ENCODE measurements at places on chromosomes 5 and 9.

GRCh38 chr5:140598836-140599235 is 34.1 kb downstream of the CD14 start:
- DNase-seq: no peak

- DNase-seq: no peak
Measured at GRCh38 chr5:145787001-145787400, 48.1 kb downstream of the PRELID2 start.

GRCh38 chr5:76000582-76000981 is 82.6 kb upstream of the SV2C start:
- DNase-seq: no peak

GRCh38 chr9:76323490-76323889 is 70.7 kb downstream of the RFK start:
- no peak for DNase-seq

- DNase-seq: no peak
Measured at GRCh38 chr5:17381932-17382331, 116.1 kb upstream of the TAF11L2 start.

DNA sequence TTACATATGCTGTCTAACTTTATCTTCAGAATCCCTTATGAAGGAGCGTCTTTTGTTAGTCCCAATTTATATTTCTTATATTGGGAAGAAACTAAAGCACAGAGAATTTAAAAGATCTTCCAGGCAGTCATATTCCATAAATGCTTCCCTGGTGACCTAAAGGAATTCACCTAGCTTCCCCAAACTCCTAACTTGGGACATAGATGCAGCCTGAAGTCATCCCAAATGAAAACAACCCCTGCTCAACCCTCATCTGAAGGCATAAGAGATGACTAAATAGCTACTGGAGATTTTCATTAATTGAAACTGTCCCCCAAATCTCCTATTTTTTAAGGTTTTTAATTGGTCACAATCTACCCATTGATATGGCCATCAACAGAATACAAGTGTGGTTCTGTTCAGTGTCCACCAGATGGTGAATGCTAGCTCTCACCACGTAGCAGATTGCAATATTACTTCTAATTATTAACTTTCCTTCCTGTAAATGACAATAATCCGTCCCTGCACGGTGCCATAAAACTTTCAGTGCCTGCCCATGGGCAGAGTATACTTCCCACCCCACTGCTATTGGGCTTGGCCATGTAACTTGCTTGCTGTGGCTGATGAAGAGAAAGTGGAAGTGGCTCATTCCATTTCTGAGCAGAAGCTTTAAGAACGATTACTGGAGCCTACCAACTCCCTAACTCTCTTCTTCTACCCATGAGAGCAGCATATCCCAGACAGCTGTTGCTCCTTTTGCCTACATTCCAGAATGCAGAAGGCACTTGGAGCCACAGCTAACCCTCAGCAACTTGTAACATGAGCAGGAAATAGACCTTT is 18.7 kb downstream of the PRUNE2 start:
- DNase-seq: no peak

GRCh38 chr5:14925326-14925725 is 53.7 kb upstream of the ANKH start:
- no peak for DNase-seq

- DNase-seq: no peak
Measured at GRCh38 chr5:30347858-30348257, 845.6 kb upstream of the CDH6 start.

- no peak for DNase-seq
Measured at GRCh38 chr5:78614816-78615215, 33.8 kb downstream of the LHFPL2 start.

GRCh38 chr5:143312822-143313221 is 90.7 kb downstream of the NR3C1 start:
- DNase-seq: no peak

- DNase-seq: no peak
Measured at GRCh38 chr5:118994595-118994994, 6.2 kb upstream of the DTWD2 start.

DNA sequence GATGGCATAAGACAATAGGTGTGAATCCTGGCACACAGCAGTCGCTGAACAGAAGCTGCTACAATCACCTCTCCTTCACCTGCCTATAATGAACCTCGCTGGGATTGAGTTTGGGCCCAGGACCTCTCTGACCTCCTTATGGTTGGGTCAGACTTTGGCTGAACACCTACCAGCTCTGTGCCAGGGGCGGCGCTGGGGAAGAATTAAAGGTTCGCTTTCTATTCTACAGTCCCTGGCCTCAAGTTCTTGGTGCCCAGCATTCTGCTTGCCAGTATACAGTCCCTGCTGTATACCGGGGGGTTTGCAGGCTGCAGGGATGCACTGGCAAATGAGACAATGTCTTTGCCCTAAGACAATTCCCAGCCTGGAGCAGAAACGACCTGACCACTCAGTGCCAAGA is 895 bp upstream of the STRBP start:
- no peak for DNase-seq

- no peak for DNase-seq
Measured at GRCh38 chr5:15286650-15287049, 213.3 kb upstream of the FBXL7 start.

GRCh38 chr5:143179126-143179740 is 224.3 kb downstream of the NR3C1 start:
- DNase-seq: no peak

DNA sequence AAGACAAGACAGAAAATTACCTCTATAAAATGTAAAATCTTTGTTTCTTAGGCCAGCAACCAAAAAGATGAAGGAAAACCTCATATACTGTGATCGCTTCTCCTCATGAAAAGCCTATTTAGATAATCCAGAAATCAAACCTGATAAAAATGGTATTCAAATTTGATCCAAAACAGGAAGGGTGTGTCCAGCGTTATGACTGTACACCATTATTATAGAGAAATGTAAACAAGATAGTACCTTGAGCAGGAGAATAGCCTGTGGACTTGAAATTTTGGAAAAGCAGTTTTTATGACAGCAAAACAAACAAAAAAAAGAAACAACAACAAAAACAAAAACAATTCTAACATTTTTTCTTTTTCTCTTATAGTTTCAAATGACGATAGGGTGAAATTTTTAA is 1382.8 kb upstream of the CDH9 start:
- DNase-seq: no peak

DNA sequence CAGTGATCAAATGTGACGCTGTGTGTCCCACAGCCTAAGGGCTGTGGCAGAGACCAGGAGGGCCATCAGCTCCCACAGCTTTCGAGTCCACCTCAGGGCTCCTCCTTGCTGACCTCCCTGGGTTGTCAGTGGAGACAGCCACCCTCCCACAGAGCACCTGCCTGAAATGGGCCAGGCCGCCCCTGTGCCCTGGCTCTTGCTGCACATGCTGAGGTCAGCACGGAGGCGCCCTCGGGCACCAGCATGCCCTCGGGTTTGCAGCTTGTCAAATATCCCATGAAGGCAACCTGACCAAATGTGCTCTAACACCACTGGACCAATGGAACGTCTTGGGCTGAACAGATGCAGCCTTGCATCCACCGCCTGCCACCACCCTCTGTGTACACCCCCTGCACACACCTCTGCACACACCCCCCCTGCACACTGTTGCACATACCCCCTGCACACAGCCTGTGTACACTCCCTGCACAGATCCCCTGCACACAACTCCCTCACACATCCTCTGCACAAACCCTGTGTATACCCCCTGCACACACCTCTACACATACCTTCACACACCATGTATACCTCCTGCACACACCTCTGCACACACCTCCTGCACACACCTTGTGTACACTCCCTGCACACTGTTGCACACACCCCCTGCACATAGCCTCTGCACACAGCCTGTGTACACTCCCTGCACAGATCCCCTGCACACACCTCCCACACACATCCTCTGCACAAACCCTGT is 2.0 kb upstream of the CEP72 start:
- no peak for DNase-seq

DNA sequence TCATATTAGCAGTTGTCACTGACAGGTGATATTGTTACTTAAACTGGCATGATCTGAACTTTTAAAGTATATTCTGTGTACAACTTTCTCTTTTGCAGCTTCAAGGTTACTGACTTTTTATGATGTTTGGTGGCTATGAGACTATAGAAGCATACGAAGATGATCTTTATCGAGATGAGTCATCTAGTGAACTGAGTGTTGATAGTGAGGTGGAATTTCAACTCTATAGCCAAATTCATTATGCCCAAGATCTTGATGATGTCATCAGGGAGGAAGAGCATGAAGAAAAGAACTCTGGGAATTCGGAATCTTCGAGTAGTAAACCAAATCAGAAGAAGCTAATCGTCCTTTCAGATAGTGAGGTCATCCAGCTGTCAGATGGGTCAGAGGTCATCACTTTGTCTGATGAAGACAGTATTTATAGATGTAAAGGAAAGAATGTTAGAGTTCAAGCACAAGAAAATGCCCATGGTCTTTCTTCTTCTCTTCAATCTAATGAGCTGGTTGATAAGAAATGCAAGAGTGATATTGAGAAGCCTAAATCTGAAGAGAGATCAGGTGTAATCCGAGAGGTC is 5.9 kb downstream of the ZCCHC7 start:
- DNase-seq: no peak

DNA sequence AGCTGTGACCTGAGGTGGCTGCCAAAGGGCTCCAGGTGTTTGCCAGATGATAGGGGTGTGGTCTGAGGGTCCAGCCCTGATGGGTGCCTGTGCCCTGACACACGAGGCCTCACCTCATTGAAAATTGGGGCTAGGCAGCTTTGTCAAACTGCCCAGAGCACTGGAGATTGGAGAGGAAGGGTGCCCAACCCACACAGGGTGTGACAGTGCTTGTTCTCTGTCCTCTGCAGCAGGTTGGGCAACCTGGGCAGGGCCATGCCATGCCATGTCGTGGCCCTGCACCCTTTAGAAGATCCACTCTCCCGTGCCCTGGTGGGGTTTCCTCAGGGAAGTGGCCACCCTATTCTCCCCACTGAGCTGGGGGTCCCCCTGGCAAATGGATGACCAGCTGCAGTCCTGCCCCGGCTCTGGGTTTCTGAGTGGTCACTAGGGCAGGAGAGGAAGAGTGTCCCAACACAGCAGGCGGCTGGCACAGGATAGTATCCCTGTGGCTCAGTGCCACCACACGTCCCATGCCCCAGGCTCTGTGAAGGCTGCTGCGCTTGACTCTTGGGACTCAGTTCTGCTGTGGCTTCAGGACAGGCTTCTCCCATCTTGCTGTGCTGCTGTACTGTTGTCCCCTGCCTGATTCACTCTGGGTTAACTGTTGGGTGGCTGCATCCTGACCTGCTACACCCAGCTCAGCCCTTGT is 100.8 kb upstream of the PITX1 start:
- DNase-seq: no peak

DNA sequence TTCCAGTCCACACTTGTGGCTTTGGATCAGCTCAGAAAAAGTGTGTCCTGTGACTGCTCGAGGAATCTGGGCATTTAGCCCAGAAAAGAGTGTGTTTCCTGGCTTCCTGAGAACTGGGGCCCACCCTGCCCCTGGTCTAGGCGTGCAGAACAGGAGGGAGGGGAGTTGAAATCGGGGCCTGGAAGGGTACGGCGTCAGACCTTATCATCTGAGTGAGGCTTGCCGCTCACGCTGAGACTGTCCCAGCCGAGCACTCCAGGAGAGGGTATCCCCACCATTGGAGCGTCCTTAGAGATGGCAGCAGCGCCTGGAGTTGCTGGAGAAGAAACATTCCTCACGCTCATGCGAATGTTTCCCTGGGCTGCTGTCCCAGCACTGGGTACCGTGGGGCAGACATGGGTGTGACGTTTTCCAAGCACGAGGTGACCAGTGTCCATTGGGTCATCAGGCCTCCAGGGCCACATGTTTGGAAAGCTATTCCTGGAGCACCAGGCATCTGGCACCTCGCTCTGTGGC is 22.5 kb downstream of the NEK6 start:
- DNase-seq: no peak

Measured in activated naive CD4-positive, alpha-beta T cell (primary cell).